Vagina (tissue), 2 donors: ENCODE measurements at places on chromosomes 3 and 15.

GRCh38 chr15:68783226-68784058, 37.3 kb downstream of the ANP32A start:
- H3K27me3 ChIP-seq = no peaks in the 10 kb centered on the region
- peaks cover 45% of the 10 kb centered on the region for H3K36me3 ChIP-seq
- H3K27ac ChIP-seq = no peak overlapping the region
- peak; percentile 49 for DNase-seq
- H3K4me1 ChIP-seq = peaks cover 16% of the 10 kb centered on the region

- DNase-seq = no peak
- H3K27me3 ChIP-seq = no peaks in the 10 kb centered on the region
- no peak overlapping the region for H3K4me3 ChIP-seq
- no peak overlapping the region for H3K27ac ChIP-seq
These were observed 30.0 kb downstream of the DAPK2 start for GRCh38 chr15:64016257-64016656.

- H3K27ac ChIP-seq = no peak overlapping the region
- no peaks in the 10 kb centered on the region for H3K4me1 ChIP-seq
- no peaks in the 10 kb centered on the region for H3K36me3 ChIP-seq
These were observed 22.5 kb downstream of the NRROS start for GRCh38 chr3:196662033-196662432.

DNA sequence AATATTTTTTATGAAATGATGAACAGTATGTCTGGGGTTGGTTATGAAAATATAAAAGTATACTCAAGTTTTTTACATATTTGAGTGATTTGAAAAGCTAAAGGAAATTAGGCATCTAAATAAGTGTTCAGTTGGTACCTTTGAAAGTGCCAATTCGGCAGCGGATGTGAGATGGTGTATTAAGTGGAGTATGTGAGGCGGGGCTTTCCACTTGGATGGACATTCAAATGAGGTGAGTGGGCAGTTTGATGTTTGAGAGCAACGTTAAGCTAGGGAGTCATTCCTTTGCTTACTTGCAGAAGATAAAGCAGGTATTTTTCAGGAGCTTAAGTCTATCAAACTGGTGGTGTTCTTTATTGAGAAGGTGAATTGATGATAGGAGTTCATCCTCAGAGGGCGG, 189.0 kb upstream of the GOLIM4 start:
- no peak overlapping the region for H3K27ac ChIP-seq
- H3K4me1 ChIP-seq = no peaks in the 10 kb centered on the region
- H3K27me3 ChIP-seq = no peaks in the 10 kb centered on the region
- no peak for DNase-seq
- no peak overlapping the region for H3K4me3 ChIP-seq

DNA sequence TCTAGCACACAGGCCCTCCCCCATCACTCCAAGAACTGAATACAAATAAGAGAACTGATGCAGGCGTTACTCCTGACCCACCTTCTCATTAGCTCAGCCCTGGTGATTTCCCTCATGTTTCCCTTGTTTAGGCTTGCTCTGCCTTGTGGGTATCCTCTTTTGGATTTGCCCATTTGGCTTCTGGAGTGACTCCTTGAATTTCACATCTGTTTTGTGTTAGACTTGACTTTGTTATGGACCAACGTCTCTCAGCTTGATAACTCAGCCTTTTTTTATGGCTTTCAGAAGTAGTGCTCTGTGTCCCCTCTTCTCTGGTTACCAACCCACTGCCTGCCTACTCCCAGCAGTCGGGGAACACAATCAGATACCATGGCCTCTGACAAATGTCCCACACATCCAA, 11.3 kb upstream of the TMOD3 start:
- no peak for DNase-seq
- no peaks in the 10 kb centered on the region for H3K4me1 ChIP-seq
- no peaks in the 10 kb centered on the region for H3K36me3 ChIP-seq
- no peak overlapping the region for H3K27ac ChIP-seq
- no peak overlapping the region for H3K4me3 ChIP-seq

DNA sequence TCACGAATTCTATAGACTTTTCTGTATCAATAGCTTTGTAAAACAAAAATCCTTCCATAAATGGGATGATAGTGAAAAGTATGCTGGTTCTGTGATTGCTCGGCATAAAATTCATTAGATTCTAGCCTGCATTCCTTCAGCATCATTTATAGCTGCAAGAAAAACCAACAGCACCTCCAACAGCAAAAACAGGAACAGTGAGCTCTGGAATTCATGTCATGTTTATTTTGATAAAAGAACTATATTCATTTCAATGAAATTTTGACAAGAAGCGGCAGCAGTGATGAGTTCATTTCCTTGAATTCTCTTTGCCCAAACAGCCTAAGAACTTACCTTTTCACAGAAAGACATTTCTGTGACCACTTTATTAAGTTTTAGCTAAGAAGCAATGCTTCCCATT, 515.2 kb upstream of the CCDC54 start:
- no peak overlapping the region for H3K4me3 ChIP-seq
- DNase-seq = no peak
- H3K27ac ChIP-seq = no peak overlapping the region
- H3K4me1 ChIP-seq = no peaks in the 10 kb centered on the region

- no peak for DNase-seq
- no peak overlapping the region for H3K27ac ChIP-seq
- no peaks in the 10 kb centered on the region for H3K36me3 ChIP-seq
- no peak overlapping the region for H3K4me3 ChIP-seq
- no peaks in the 10 kb centered on the region for H3K27me3 ChIP-seq
These were observed 116.8 kb downstream of the ALCAM start for GRCh38 chr3:105483476-105483875.
